Kidney (tissue), 22 donors: ENCODE measurements at places on chromosomes 4 and X. TPM values are rescaled to one million over a fixed set of nuclear protein-coding genes. Genes with fewer than 3 reads are reported as not detected.
A peak's percentile ranks its signal among the peaks of the same experiment; 100 is the strongest.

PASD1 gene
- not detected for total RNA-seq

- H3K36me3 ChIP-seq = no peaks in the 10 kb centered on the region
- H3K4me1 ChIP-seq = no peaks in the 10 kb centered on the region
- peak overlapping the region; percentile 21 for H3K4me3 ChIP-seq
- no peak overlapping the region for H3K27ac ChIP-seq
- H3K27me3 ChIP-seq = peaks cover 68% of the 10 kb centered on the region
These were observed 4.9 kb downstream of the PRDM8 start for GRCh38 chr4:80202190-80202711.

DNA sequence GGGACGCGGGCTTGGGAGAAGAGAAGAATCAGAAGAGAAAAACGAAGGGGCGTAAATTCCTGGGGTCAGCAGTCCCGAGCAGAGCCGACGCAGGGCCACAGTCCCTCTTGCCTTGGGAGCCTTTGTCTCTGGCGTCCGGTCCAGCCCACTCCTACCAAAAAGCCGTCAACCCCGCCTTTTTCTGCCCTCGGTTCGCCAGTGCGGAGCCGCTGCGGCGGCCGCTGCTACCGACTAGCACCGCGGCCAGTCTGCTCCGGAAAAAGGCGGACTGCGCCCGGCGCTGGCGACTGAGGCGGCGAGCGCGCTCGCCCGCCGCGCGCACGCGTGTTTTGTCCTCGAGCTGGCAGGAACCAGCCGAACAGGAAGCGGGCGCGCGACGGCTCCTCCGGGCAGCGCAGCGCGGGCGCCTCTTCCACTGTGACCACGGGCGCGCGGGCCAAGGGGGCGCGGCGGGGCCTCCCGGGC, 502 bp downstream of the HNRNPDL start:
- peaks cover 10% of the 10 kb centered on the region for H3K36me3 ChIP-seq
- peak overlapping the region; percentile 99 for H3K4me3 ChIP-seq
- no peak for DNase-seq
- H3K27ac ChIP-seq = peak overlapping the region; percentile 97

DNA sequence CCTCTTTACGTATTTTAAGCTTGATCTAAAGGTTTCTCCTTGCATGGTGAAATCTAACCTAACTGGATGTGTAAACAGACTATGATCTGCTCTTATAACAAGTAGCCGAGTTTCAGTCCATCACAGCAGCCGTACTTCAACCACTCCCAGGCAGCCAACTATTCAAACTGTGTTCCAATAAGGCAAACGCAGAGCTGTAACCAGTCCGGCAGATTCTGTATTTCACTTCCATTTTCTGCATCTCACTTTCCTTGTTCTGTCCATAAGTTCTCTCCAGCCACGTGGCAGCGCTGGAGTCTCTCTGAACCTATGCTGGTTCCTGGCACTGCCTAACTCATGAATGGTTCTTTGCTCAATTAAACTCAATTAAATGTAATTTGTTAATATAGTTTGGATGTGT, 132.6 kb downstream of the FHDC1 start:
- H3K27me3 ChIP-seq = no peaks in the 10 kb centered on the region
- no peak for DNase-seq
- no peak overlapping the region for H3K27ac ChIP-seq
- H3K4me1 ChIP-seq = no peaks in the 10 kb centered on the region

- DNase-seq = peak; percentile 45
- H3K4me3 ChIP-seq = no peak overlapping the region
- H3K4me1 ChIP-seq = no peaks in the 10 kb centered on the region
These were observed 159.7 kb upstream of the ATP6AP2 start for GRCh38 chrX:40420899-40421729.
